NCI-H187 (cell line): ENCODE measurements at places on chromosomes 12 and 14.

DNA sequence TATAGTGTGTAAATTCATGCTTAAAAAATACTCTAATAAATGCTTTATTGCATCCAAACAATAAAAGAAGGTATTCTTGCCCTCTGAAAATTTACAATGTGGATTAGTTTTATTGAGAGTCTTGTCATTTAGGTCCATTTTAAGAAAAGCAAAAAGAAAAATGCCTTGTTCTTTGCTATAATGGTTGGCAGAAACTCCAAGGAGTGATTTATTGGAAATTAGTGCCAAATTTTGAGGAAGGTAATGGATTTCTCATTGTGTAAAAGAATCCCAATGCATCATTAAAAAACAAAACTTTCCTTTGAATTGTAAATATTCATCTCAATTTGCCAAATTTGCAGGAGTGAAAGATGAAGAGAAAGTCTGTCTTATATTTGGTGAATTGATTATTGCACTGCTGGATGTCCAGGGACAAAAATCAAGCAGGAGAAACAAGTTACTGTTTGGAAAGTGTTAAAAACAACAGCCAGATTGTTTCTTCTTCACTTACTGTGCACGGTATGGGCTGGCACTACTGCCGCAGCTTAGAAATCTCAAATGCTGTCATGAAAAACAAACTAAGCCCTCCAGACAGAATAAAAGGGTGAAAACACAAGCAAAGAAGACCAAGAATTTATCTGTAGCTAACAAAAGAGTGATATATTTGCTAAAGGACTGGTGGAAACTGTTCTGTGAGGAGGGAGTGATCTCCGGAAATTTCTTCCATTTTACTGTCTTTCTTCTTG lies 511.7 kb downstream of the TMTC2 start:
- no peak for DNase-seq

DNA sequence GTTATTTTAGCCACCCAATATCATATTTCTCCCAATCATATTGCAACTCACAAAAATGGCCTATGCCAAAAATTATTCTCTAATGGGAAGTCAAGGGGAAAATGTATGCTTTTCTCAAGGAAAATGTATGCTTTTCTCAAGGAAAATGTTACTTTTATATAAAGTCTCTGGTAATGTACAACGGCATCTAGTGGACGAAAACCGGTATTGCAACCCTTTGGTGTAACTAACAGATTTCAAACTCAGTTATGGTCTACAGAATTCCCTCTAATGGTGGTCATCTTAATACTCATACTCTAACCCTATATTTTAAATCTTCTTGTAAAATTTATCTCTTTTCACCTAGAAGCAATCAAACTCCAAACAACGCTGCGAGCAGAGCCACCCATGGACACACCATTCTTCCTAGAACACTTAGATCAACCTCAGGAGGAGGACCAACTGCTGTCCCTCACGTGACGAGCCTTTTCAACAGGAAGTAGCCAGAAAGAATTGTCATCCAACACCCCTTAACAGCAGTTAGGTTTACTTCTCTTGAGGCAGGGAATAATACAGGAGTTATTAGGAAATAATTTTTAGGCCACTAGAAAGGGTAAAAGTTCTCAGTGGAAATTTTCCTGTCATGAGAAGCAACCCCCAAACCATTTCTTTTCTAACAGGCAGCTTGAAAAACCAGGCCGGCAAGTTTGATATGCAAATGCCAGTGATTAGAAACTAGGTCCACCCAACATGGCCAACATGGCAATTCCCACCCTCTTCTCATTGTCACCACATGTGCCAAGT lies 20.1 kb downstream of the APOBEC1 start:
- no peak for DNase-seq

DNA sequence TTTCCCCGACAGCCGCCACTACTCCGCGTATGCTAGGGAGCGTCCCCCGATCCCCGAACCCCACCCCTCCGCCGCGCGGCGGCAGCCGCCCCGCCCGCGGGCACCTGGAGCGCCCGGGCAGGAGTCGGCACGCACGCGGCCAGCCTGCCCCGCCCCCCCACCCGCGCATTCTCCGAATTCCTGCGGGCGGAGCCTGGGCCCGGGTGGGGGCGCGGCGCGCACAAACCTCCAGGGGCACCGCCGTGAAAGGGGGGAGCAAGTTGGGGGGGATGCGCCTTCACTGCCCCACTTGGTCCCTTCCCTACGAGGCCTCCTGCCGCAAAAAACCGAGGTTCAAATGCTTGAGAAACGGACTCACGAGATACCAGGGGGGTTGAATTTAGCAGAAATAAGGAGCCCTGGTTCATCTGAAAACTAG lies 1.7 kb downstream of the AJUBA start:
- no peak for DNase-seq

GRCh38 chr12:4956054-4956453 lies 46.3 kb downstream of the KCNA1 start:
- DNase-seq = no peak

GRCh38 chr14:59871166-59871495 lies 555 bp upstream of the RTN1 start:
- no peak for DNase-seq

DNA sequence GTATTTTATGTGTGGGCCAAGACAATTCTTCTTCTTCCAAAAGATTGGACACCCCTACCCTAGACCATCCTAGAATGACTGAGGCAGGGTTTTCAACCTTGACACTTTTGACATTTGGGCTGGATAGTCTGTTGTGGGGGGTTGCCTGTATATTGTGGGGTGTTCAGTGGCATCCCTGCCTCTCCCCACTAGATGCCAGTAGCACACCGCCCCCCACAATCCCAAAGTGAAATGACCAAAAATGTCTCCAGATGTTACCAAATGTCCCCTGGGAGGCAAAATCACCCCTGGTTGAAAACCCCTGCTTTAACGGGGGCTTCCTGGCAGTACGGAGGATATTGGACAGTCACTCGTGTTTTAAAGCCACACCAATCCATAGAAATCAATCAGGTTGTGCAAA lies 219.6 kb downstream of the PHETA1 start:
- DNase-seq = no peak

DNA sequence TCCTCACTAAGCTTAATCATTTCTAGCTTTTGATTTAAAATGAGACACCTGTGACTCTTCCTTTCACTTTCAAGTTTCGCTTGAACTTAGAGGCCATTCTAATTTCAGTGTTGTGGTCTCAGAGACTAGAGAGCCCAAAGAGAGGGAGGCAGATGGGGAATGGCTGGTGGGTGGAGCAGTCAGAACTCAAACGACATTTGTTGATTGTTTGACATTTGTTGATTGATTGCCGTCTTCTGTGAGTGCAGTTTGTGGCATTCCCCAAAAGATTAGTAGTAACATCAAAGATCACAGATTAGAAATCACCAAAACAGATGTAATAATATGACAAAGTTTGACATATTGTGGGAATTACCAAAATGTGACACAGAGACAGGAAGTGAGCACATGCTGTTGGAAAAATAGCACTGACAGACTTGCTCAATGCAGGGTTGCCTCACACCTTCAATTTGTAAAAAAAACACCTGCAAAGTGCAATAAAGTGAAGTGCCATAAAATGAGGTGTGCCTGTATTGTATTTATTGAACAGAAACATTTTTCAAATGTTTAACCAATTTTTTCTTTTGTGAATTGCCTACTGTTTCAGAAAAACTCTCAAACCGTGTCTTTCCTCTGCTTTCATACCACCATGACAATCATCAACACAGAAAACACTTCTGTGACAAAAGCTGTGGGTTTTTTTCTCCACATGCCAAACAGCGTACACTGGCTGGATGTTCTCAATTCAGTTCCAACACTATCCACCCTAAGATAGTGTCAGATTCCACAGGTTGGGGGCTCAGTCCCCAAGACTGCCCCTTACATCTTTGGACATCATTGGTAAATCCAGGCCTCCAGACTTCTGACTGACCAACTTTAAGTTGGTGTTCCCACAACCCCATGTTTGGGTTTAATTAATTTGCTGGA lies 376.3 kb upstream of the RGS6 start:
- DNase-seq = no peak

- DNase-seq = no peak
These were observed 43.0 kb upstream of the GLIPR1 start for GRCh38 chr12:75437564-75437963.
